ENCODE measurements at places on chromosomes 4 and X.

GRCh38 chr4:80694171-80694570, 336.3 kb upstream of the BMP3 start:
- DNase-seq, result peak; percentile 7

DNA sequence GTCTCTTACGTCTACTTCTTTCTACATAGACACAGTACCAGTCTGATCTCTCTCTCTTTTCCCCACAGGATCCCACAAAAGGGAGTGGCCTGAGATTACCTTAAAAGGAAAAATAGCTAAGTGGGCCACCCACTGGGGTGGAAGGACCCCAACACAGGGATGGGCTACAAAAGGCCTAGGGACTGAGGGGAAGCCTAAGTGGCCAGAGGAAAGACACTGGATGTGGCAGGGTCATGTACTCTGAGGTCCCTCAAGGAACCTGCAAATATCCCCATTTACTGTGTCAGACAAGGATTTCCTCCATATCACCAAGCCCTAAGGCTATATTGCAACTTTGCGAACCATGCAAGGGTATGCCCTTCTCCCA, 6.5 kb upstream of the PRDX4 start:
- no peak for DNase-seq

GRCh38 chr4:182420189-182420588, 177.0 kb downstream of the TENM3 start:
- DNase-seq, result no peak

- DNase-seq, result peak; percentile 61
Observed at GRCh38 chrX:47093248-47093647, 15.0 kb downstream of the RGN start.

DNA sequence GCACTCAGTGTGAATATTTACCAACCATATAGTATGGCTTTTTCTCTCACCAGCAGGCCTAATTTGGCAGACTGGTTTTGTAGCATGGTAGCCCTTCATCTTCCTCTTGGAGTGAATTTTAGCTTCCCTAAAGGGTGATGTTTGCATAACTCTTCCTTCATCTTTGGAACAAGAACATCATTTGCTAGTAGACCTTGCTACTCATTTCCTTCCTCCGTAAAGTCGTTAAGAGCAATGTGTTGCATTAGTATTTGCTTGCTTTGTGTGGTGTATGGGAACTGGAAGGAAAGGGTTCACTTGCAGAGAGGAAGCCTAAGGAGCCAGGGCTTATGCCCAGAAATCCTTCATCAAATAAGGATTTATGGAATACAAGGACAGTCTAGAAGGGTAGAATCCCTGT, 50.2 kb upstream of the PGRMC2 start:
- DNase-seq, result no peak

DNA sequence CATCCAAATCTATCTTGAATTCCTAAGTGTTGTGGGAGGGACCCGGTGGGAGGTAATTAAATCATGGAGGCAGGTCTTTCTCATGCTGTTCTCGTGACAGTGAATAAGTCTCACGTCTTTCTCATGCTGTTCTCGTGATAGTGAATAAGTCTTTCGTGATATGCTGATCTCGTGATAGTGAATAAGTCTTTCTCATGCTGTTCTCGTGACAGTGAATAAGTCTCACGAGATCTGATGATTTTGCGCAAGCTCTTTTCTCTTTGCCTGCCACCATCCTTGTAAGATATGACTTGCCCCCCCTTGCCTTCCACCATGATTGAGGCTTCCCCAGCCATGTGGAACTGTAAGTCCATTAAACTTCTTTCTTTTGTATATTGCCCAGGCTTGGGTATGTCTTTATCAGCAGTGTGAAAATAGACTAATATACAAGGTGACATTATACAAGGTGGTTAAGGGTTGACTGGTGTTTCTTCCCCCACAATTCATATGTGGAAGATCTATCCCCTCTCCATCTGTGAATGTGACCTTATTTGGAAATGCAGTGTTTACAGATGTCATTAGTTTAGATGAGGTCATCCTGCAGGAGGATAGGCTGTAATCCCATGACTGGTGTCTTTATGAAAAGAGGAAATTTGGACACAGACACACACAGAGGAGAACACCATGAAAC, 27.6 kb downstream of the ARSD start:
- DNase-seq, result no peak

DNA sequence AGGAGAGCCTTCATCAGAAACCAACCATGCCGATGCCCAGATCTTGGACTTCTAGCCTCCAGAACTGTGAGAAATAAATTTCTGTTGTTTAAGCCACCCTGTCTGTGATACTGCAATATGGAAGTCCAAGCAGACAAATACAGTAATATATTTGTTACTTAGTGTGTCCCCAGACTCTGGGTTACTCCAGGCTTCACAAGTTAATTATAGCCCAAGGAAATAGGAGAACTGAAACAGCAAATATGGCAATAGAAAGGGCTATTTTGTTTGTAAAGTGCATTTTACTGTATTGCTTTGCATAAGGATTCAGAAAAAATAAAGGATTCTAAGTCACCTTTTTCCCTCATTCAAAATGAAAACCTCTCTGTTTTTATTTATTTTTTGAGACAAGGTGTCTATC, 15.7 kb downstream of the TIGD4 start:
- DNase-seq, result no peak

DNA sequence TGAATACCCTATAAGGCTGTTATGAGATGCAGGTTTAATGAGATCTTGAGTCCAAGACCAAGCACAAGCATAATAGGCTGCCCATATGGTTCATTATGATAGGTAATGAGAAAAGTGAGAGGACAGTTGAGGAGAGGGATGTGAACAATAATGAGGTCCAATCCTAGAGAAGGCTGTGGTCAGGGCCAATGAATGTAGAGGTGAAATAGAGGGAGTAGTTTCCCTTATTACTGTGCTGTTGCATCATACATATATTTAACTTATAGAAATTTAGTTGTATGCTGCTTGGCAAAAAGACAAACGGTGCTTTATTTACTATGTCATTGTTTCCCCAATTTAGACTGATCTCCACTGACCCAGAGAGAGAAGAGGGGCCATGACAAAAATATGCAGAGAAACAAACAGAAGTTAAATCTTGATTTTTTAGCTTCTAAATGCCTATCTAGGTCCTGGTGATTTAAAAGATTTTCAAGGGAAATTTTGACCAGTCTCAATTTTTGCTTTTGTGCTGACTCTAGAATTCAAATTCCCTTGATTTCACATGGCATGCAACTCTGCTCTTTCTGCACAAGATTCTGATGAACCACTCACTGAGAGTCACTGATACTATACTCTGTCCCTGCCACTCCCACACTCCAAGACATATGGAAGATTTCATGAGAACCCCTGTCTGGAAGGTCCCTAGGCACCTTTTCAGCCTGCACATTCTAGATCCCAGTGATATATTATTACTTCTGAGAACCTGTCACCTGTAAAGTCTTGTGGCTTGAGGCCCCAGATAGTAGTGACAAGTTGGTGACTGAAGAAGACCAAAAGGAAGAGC, 159.7 kb downstream of the VSIG4 start:
- no peak for DNase-seq

GRCh38 chr4:125420526-125420925, 105.8 kb downstream of the FAT4 start:
- DNase-seq, result no peak

GRCh38 chr4:162920649-162921048, 246.0 kb downstream of the NAF1 start:
- no peak for DNase-seq

GRCh38 chr4:11585506-11585905, 156.8 kb upstream of the HS3ST1 start:
- peak; percentile 66 for DNase-seq

DNA sequence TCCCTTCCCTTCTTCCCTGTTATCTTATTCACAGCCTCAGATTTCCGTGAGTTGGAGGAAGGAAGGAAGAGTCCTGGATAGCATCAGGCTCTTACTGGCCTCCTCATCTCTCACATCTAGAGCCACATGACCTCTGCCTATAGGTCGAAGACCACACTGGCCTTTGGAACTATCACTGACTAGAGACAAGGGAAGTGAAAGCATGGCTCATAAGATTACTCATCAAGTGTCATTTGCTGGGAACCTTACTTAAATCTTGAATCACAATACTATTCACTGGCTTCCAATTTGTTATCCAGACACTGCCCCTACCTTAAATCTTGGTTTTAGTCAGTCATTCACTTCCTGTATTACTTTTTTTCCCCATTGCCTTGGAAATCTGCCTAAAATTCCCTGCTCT, 61.6 kb upstream of the MTMR8 start:
- DNase-seq, result no peak

DNA sequence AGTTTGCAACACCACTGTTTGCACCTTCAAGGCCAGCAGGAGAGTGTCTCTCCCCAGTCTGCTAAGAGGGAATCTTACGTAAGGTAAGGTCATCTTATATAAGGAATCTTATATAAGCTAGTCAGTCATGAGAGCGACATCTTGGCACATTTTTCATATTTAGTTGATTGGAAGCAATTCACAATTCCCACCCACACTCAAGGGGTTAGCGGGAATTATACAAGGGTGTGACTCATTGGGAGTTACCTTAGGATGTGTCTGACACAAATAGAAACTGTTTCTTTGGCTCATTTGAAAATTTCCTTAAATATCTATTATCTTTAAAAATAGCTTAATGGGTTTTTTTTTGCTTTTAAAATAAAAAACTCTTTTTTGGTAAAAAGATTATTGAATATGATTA, 62.1 kb upstream of the GRPR start:
- DNase-seq, result no peak

DNA sequence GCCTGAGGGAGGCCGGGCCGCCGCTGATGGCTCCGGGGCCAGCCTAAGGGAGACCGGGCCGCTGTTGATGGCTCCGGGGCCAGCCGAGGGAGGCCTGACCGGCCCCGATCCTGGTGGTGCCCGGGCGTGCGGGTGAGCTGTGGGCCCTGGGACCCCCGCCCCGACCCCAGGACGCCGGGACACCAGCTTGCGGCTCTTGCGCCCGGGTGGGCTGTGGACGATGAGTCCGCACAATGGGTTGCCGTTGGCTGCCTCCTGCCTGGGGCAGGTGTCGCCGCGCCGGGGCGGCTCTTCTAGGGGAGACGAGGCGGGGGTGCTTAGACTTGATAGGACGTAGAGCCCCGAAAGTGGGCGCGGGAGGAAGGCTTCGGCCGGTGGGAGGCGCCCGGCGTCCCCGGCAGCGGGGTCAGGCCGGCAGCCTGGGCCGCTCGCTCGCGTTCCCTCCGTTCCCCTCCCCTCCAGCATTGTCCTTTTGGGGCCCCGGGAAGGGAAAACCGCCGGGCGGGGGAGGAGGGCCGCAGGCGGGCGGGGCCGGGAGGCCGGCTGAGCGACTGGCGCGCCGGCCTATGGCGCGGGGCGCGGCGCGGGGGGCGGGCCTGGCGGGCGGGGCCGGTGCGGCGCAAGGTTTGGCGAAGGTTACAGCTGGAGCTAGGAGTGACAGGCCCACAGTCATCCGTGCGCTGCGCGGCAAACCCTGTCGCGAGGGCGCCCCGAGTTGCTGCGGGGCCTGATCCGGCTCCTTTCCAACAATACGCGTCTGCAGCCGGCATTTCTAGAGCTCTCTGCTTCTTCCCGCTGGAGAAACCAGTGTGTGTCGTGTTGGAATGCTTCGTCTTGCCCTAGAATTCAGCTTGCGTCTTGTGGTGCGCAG, 819 bp downstream of the KIAA0232 start:
- peak; percentile 79 for DNase-seq

- no peak for DNase-seq
Observed at GRCh38 chrX:39497702-39498265, 600.0 kb downstream of the BCOR start.

GRCh38 chrX:95762716-95763115, 921.9 kb upstream of the DIAPH2 start:
- DNase-seq, result no peak

DNA sequence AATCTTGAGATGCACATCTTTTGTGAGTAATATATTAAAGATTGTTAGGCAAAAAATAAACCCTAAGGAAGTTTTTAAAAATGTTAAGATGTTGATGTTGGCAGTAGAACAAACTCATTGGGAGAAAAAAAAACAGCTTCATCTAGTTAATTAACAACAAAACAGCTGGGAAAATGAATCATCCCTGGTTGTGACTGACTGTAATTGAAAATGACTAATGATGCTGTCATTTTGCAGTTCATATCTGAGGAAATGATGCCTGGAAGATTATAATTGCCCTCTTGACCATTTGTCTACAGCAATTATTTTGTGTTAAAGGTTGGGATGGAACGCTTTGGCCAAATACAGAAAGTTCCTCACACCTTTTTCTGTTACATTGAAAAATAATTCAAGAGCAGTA, 760.4 kb upstream of the FTHL17 start:
- no peak for DNase-seq

- peak; percentile 57 for DNase-seq
Observed at GRCh38 chr4:100510551-100510950, 7.3 kb downstream of the EMCN start.

DNA sequence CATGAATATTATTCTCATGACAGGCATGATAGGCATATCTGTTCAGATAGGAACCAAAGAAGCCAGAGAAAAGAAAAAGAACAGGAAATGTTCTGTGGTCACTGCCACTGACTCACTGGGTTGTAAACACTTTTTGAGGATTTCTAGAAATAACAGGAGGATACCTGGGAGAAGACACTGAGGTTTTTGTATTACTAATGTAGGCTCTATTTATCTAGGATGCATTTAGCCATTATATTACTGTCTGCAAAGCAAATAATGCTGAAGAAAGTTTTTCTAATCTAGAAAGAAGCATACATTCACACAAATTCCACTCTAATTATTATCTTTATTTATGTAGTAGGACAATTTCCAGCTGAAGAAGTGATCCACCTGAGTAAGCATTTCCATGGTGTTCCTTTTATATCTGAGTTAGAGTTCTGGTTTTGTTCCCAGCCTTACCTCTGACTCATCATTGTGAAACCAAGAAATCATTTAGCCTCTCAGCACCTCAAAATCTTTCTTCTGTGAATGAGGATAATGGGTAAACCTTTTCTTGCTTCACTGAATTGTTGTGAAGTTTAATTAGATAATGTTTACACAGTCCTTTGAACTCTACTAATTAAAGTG, 40.2 kb upstream of the EPGN start:
- peak; percentile 78 for DNase-seq

GRCh38 chrX:76987381-76987780, 459.8 kb upstream of the FGF16 start:
- peak; percentile 16 for DNase-seq

GRCh38 chr4:29319663-29320340, 1400.4 kb upstream of the PCDH7 start:
- DNase-seq, result no peak

DNA sequence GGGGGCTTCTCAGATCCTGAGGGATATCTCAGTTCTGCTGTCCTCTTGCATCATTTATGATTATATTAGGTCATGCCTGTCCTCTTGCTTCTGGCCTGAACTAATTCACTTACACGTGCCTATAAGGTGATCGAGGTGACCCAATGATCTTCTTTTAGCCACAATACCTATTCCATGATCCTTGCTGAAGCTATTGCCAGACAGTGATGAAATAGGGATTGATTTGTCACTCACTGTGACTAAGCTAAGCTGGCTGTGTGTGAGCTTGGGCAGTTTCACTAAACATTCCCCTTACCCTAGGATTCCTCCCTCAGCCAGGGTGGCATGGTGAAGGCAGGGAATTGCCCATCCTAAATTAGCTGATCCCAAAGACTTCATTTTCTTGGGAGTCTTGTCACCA, 19.0 kb downstream of the HADH start:
- DNase-seq, result no peak

All from fibroblast of the aortic adventitia (primary cell).